HT1080 (cell line): ENCODE measurements at places on chromosomes 2 and 18.
A peak's percentile ranks its signal among the peaks of the same experiment; 100 is the strongest.

GRCh38 chr2:219253753-219254589, at the start of gene TUBA4A:
TSS of gene TUBA4A (minus strand) at chr2:219253918. CDS start at chr2:219253858, 60 bp downstream.
- DNase-seq = peak; percentile 79

GRCh38 chr2:177029501-177029900, 183.1 kb upstream of the HNRNPA3 start:
- no peak for DNase-seq

DNA sequence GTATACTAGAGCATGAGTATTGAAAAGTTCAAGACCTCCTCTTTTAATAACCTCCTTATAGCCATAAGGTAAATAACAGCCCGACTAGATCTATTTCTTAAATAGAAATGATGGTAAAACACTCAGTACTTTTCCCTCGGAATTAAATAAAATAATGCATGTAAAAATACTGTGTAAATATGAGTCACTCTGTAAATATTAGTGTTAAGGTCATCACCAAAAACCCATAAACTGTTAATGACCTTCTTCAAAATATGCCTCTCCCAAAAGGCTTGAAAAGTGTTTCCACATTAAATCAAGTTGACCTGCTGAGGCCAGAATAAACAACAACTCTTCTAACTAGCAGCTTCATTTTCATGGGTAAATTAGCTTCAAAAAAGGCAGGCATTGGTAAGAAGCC, 25.3 kb upstream of the BZW1 start:
- no peak for DNase-seq

DNA sequence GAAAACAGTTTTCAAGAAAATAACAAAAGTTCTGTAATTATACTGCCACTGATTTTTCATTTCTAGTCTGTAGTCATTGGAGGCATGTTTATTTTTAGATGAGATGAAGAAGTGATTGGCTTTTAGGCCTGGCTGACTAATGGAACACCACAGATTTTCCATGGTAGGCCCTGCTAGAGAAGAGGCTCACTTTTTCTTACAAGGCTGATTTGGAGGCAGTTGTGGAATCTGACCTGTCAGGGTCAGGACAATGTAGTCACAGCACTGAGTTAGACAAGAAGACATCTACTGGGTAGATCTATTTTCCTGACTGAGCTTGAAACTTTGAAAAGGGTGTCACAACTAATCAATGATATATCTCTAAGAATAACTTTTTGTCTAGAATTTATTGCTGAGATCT, 43.9 kb downstream of the KDM3A start:
- no peak for DNase-seq

DNA sequence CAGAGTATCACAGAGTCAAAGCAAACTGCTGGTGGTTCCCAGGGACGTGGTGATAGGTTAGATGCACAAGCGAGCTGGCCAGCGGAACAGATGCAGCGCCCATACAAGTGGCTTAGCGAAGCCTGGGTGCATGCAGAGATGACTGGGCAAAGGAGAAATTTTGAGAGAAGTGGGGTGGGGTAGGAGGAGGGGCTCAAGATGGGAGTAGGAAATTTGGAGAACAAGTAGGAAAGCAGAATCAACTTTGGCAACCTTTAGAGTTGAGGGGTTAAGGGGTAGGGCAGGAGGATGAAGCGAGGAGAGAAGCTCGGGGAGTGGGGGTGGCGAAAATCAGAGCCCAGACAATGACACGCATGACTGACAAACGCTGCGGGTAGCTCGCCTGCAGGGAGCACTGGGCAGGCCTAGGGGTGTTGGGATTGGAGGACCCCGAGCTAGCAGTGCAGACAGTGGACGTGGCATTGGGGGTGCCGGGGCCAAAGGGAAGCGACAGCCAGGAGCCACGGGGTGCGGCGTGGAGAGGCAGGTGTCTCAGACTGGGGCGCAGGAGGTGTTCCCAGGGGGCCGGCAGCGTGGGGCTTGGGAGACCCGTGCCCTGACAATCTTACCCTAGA, 431 bp downstream of the FAM98A start:
- peak; percentile 21 for DNase-seq

- DNase-seq = peak; percentile 85
Measured at GRCh38 chr2:223032187-223033142, 19.5 kb upstream of the KCNE4 start.

GRCh38 chr2:216970359-216970915, 110.6 kb upstream of the TNP1 start:
- no peak for DNase-seq

- DNase-seq = no peak
Measured at GRCh38 chr2:162072976-162073887, 783 bp downstream of the DPP4 start.

GRCh38 chr2:213259266-213259665, 25.0 kb upstream of the SPAG16 start:
- no peak for DNase-seq

GRCh38 chr2:9821805-9822445, 21.3 kb upstream of the TAF1B start:
- DNase-seq = no peak

DNA sequence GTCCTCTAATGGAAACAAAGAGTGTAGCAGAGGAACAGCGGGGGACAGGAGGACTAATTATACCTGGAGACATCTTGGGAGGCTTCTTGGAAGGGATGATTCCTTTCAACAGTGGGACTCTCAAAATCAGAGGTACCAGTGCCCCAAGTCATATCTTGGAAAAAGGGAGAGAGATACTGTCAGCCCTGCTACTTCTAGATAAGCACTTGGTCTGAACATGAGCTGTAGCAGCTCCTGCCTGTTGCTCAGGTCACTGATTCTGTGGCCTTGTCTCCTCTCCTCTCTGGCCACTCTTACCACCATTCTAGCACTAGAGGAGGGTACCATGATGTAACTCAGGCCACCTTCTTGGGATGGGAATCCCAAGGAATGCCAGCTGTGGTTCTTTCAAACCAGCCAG, 54.5 kb downstream of the MFSD6 start:
- DNase-seq = no peak

DNA sequence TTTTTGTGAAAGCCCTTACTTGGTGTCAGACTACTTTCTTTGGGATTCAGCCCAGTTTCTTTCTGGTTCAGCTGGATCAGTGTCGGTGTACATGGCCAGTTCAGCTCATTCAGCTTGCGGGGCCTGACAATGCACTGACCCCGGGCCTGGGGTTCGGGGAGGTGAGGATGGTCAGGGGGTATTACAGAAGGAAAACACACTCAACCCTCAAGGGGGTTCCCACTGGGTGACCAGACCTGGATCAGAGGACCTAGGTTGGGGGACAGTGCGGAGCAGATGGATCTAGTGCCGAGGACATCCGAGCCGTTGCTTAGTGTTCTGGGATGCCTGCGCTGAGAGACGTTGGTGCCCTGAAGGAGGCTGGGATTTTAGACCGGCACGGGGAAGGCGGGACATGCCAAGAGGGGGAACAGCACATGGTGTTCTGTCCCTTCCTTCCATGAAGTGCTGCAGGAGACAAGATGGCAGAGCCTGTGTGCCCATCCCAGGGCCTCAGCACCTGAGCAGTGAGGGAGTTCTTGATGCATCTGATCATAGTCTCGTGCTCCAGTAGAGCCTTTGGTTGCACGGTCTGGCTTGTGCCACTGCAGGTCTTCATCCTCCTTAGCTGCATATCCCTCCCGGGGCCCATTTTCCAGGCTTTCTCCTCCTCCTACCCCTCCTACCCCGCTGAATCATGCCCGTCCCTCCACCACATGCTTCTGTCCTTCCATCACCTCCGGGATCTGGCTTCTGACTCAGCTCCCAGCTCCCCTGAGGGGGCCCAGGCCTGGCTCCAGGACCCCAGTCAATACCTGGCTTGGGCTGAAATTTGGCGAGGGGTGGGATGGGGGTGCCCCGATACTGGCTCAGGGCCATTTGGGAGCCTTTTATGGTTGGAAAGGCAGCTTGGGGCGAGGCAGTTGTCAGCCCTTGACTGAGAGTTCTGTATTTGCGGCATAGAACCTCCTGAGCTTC, 18.0 kb downstream of the SPEG start:
- peak; percentile 95 for DNase-seq

- peak; percentile 25 for DNase-seq
Measured at GRCh38 chr2:162256591-162256991, 13.3 kb upstream of the FAP start.

- DNase-seq = peak; percentile 23
Measured at GRCh38 chr2:197777823-197778407, 7.2 kb downstream of the BOLL start.

GRCh38 chr2:188292348-188293239, 920 bp downstream of the GULP1 start:
- DNase-seq = peak; percentile 83

GRCh38 chr2:132671151-132671835, 1.3 kb upstream of the LYPD1 start:
- peak; percentile 91 for DNase-seq

DNA sequence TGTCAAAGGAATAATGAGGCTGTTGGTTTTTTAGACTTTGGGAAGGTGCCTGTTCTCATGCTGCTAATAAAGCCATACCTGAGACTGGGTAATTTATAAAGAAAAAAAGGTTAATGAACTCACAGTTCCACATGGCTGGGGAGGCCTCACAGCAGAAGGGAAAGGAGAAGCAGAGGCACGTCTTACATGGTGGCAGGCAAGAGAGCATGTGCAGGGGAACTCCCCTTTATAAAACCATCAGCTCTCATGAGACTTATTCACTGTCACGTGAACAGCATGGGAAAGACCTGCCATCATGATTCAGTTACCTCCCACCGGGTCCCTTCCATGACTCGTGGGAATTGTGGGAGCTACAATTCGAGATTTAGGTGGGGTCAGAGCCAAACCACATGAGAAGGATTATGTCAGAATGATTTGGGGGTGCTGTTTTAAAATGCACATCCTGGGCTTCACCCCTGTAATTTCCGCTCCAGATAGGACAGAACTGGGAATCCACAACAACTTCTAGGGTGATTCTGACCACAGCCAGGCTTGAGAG, 37.8 kb downstream of the TCF7L1 start:
- no peak for DNase-seq

GRCh38 chr2:45869165-45869501, 217.7 kb downstream of the PRKCE start:
- DNase-seq = no peak

GRCh38 chr18:22935431-22935830, 2.3 kb downstream of the RBBP8 start:
- no peak for DNase-seq

DNA sequence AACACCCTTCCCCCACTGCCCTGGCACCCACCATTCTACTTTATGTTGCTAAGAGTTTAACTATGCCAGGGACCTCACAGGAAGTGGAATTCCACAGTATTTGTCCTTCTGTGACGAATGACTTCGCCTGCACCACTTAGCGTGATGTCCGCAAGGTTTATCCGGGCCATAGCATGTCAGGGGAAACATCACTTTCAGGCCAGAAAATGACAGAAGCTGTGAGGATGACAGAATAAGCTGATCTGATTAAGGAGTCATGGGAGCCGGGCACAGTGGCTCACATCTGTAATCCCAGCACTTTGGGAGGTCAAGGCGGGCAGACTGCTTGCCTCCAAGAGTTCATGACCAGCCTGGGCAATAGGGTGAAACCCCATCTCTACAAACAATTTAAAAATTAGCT, 248.8 kb downstream of the EIPR1 start:
- no peak for DNase-seq

DNA sequence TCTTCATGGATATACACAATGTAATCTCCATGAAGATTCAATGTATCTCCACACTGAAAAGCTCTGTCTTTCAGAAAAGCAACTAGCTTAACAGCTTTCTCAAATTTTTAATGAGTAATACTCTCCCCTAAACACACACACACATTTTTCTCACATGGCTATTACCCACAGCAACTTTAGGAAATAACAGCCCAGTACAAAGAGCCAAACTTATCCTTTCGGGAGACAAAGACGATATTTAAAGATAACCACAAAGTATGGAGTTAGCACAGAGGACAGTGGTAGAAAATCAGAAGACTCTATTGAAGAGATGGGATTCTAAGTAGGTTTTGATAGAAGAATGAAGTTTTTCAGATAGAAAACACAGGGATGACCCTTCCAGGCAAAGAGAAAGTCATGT, 394.9 kb upstream of the TRIB2 start:
- DNase-seq = peak; percentile 6

DNA sequence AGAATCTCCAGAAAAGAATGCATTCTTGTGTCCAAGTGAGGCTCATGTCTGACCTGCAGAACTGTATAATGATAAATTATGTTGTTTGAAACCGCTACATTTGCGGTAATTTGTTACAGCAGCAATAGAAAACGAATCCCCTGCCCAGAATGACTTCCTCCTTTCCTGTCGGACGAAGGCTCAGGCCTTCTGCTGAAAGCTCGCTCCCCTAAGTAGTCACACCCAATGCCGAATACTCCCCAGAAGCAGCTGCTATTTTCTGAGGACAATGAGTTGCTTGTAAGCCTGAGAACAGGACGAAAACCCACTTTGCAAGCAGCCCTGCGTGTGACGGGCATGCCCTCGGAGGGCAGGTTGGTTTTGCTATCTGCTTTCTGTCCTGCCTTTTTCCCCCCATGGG, 27.7 kb upstream of the PTPN4 start:
- no peak for DNase-seq

DNA sequence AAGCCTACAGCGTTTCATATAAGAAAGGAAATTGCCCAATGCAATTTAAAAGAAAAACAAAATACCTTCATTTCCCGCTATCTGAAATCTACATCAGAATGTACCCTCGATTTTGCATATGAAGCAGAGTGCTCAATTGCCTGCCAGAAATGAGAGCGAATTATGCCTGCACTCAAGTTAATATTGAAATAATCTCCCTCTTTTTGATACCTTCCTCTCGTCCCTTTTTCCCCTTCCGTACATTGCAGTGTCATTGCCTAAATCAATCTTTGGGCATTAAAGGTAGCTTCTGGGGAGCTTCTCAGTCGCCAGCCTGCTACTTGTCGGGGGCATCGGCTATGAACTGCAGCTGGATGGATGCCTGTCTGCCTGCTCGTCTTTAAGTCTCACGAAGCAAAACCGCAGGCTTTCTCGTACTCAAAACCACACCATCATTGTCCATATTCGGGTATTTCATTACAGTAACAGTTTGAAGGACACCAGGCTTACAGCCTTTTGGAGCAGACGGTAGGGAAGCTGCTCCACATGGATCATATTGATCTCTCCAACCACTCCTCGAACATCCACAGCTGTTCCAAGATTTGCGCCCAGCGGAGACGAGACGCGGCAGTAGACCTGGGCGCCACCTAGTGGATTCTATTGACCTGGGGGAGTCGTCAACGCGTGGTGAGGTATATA, 64.0 kb upstream of the HNRNPA3 start:
- peak; percentile 51 for DNase-seq

- no peak for DNase-seq
Measured at GRCh38 chr2:174025271-174026121, 60.3 kb upstream of the SP3 start.

DNA sequence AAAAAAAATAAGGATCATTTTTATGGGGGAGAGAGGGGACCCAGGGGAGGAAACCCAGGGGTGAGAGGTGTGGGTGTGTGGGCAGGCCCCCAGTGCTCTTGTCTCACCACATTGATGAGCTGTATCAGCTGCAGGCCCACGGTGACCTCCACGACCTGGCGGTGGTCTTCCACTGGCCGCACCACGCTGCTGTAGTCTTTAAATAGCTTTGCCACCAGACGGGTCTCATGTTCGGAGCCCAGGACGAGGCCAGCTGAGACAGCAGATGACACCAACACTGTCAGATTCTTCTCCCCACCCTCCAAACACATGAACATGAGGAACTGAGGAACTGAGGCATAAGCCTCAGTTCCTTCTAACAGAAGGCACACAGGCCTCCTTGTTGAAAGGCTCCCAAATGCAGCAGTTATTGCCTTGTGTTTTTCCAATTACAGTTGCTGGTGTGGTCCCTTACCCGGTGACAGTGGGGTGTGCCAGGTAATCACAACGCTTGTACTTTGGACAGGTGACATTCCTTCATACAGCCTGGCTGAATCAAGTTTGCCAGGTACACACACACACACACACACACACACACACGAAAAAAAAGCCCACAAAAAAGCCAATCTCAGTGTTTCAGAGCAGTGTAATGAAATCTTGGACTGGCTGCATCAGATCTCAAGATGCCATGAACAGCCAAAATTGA, 4.7 kb downstream of the CHRNA1 start:
- DNase-seq = no peak
